ENCODE measurements at places on chromosomes 5 and 9.

DNA sequence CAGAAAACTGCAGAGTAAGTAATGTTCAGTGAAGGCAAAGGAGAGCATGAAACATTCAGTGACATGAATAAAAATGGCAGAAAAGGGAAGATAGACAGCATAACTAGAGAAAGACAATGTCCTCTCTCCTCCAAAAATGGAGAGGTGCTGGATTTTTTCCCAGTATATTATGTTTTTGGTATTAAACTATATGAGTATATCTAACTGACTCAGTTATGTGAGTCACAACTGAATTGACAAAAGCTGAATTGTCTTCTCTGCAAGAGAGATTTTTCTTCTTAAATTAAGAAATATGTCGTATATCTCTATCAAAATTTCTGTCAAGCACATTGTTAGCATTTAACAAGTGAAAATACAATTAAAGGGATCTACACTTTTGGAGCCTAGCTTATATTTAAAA lies 375.1 kb downstream of the CHSY3 start:
- DNase-seq = no peak

DNA sequence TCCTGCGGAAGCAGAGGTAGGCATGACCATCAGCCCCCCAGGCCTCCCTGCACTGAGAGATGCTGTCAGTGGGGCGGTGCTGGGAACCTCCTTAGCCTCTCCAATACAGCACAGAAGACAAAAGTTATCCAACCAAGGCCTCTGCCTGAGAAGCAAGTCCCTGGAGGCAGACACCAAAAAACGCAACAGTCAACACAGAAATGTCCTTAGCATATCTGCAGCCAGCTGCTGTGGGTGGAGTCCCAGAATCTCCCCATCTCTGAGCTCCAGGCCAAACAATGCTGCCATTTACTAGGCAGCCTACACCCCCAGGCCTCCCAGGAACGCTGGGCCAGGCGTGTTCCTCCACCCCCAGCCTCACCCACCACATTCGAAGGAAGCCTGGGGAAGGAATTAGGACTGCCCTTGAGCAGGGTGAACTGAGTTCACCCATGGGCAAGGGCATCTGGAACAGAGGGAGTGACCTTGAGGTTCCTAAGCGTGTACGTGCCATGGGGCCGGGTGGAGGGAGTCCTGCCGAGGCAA lies 43.7 kb downstream of the STK10 start:
- DNase-seq = no peak

DNA sequence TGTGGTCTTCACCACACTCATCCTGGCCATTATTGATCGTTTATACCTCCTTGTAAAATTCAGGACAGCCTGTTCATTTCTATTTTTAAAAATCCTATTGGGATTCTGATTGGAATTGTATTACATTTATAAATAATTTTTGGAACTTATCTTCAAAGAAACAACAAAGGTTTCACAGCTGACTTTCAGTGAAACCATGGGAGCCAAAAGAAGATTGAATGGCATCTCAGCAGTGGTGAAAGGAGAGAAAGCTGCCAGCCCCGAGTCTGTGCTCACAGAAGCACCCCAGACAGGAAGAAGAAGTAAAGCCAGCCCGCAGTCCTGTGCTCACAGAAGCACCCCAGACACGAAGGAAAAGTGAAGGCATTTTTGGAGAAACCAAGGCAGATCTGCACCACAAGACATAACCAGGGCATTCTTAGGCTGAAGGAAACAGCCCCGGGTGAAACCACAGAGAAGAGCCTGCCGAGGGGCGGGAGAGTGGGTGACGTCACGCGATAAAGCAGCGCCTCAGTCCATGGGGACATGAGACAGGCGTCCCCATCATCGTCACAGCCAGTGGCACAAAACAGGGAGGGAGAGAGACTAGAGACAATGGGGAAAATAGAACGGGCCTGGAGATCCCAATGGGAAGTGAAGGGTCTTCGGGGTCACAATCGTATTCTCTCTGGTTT lies 42.5 kb upstream of the SLC9A3 start:
- no peak for DNase-seq

- DNase-seq = no peak
These were observed at the start of gene PCDHA6 for GRCh38 chr5:140827704-140828361. PCDHA6 (plus strand) TSS chr5:140827960; CDS start chr5:140828092, 132 bp downstream.

DNA sequence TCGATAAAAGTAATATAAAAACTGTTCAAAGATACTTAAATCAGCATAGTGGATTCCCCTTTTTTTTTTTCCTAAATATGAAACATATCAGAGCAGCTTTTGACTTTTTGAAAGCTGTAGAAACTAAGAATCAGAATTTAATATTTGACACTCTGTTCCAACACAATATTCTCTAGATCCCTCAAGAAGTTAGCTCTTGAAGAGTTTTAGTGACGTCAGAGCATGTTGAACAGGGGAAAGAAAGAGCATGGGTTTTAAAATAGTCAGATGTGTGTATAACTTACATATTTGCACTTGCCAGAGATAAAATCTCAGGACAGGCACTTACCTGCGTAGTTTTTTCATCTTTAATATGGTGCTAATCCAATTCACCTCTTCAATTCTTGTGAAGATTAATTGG lies 75.2 kb upstream of the FBXL7 start:
- no peak for DNase-seq

DNA sequence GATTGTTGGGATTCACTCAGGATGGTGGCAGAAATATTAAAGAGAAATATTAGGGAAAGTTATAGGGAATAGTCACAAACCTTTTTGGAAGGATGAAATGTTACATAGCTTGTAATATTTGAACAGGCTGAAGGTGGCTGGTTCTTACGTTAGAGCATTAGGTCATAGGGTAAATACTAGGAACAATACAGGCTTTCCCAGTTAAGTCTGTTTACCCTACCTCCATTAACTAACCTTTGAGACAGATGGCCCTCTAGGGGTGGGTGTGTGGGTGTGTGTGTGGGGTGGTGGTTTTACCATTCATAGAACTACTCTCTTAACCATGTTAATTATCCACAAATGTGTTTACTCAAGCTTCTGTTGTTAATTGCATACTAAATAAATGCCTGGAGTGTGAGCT lies 94.3 kb upstream of the STK32A start:
- no peak for DNase-seq

Data from CD8-positive, alpha-beta memory T cell (primary cell).